Natural killer cell (primary cell): ENCODE measurements at places on chromosomes 2 and 18. TPM values are rescaled to one million over a fixed set of nuclear protein-coding genes. Genes with fewer than 3 reads are reported as not detected.

CNTNAP5 gene
- total RNA-seq, result not detected

TDRD15 gene
- total RNA-seq, result 0.21 TPM

HOXD10 gene
- not detected for total RNA-seq

SP140 gene
- total RNA-seq, result 89.9 TPM

TRAK2 gene
- total RNA-seq, result 19.2 TPM

WDR35 gene
- 7.7 TPM for total RNA-seq

G6PC2 gene
- total RNA-seq, result not detected

DSG4 gene
- not detected for total RNA-seq

SNED1 gene
- total RNA-seq, result 0.97 TPM

POTEJ gene
- total RNA-seq, result not detected

FN1 gene
- total RNA-seq, result not detected

TMEM247 gene
- not detected for total RNA-seq

REG3A gene
- not detected for total RNA-seq

ST8SIA5 gene
- total RNA-seq, result not detected

DPP4 gene
- 2.3 TPM for total RNA-seq

PIEZO2 gene
- total RNA-seq, result not detected
